ENCODE measurements at places on chromosomes 6 and 20. TPM values are rescaled to one million over a fixed set of nuclear protein-coding genes. Genes with fewer than 3 reads are reported as not detected.

DNA sequence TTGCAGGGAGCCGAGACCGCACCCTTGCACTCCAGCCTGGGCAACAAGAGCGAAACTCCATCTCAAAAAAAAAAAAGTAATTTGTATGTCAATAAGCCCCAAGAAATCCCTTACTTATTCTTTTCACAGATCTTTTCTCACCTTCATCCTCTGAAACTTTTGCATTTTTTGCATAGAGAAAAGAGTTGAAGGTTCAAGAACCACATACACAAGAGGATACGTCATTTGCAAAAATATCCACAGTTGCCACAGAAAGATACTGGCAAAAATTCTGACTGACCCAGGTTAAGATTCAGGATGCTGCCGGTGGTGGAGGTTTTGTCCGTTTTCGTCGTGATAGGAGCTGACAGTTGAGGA lies 94.5 kb downstream of the ZMYND8 start:
- no peak for DNase-seq

DNA sequence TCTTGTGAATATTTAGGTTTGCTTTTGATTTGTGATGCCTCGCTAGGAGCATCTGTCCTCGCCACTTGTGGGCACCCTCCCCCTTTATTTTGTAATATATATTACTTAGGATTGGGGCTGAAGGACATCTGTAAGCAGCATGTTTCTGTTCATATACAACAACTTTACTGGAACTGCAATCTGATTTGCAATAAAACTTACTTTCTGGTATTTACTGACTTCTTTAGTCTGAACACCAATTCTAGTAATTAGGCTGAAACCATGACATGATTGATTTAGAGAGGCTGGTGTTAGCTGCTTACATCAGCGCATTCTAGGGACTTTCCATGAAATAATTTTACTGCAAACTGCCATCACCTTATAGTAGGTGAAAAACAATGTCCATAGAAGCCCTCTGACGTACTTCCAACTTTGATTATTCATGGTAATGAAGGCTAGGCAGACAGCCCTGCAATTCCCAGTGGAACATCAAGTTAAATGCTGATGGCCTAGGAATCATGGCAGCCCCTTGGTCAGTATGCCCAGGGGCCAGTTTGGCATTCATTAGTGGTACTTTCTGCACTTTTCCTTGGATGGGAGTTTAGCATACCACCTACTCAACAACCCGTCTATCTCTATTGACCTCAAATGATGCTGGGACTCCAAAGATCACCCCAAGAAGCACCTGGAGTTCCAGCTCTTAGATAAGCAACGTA lies 132.9 kb upstream of the MCHR2 start:
- DNase-seq = no peak

GRCh38 chr20:8115436-8115835 lies 16.6 kb upstream of the PLCB1 start:
- DNase-seq = no peak

- peak; percentile 41 for DNase-seq
Measured at GRCh38 chr6:25872814-25873213, 1.2 kb downstream of the SLC17A3 start.

DNA sequence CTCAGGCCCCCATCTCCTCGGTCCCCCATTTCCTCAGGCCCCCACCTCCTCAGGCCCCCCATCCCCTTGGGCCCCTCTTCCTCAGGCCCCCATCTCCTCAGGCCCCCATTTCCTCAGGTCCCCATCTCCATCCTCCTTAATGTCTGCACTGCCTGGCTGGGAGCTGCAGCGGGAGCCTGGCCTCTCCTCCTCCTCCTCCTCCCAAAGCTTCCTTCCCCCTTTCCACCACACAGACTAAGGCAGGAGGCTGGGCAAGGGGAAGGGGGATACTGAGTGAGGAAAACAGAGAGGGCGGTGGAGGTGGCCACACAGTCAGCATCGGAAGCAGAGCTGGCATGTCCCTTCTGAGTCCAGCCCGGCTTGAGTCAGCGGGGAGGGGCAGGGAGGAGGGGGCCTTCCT lies 122.6 kb upstream of the RPS6KA2 start:
- DNase-seq = no peak

DNA sequence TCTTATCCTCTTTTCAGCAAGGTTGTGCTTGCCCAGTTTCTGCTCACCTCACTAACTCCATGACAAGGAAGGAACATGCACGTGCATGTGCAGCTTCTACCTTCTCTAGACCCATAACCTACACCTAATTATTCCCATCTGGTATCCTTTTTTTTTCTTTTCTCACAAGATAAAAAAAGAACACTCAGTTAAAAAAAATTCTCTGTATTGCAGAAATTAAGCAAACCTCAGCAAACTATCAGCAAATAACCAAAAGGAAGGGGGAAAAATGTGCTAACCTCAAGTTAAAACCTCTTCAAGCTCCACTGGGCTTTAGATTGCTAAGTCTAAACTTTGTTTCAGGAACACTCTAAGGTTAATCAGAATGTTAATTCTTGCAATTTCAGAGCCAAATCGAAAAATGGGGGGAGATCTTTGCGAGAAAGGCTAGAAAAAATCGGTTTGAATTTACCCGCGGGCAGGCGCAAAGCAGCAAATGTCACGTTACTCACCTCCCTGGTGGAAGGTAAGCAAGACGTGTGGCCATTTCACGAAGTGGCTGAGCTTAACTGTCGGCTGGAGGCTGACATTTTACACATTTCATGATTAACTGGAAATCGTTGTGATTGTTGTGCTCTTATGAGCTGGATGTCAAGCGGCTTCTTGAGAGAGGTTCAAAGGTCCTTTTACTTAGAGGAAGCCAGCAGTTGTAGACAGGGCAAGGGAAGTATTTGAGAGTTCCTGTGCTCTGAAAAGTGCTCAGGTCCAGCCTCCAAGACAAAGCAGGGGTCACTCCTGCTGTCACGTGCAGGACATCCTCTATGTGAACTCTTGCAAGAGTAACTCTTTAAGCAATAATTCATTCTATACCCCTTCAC lies 19.1 kb downstream of the TFAP2B start:
- DNase-seq = no peak

GRCh38 chr6:52788478-52788877 lies 15.1 kb downstream of the GSTA1 start:
- no peak for DNase-seq

GRCh38 chr20:47778398-47779354 lies 6.6 kb downstream of the SULF2 start:
- no peak for DNase-seq

DNA sequence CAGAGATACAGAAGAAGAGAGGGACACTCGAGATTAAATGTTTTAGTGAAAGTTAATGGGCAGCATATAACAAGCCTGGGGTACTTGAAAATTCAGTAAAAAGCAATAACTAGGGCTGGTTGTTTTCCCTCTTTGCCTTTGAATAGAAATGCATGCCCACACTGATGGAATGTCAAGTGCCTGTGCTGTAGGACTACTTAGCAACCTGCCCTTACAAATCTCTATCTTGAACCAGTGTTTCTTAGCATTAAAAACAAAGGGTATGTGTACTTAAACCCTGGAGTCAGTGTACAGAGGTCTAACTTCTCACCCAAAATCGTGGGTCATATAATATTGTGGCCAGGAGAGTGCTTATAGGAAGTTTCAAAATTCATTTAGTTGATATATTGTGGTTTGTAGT lies 37.1 kb downstream of the RNF144B start:
- DNase-seq = no peak

- DNase-seq = no peak
Measured at GRCh38 chr6:18491308-18492045, 104.3 kb downstream of the RNF144B start.

GRCh38 chr6:167113935-167114910 lies 8.7 kb upstream of the CCR6 start:
- no peak for DNase-seq

DNA sequence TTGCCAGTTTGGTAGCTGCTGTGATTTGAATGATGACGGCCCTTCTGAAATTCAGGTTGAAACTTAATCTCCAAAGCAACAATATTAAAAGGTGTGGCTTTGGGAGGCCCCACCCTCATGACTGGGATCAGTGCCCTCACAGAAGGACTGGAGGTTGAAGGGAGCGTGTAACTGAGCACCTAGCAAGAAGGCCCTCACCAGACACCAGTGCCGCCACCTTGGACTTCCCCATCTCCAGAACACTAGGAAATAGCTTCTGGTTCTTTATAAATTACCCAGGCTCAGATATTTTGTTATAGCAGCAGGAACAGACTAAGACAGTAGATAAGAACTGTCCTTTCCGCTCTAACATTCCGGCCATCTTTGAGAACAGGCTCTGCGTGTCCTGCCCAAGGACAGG lies 243.1 kb downstream of the DLL1 start:
- DNase-seq = no peak

- no peak for DNase-seq
Measured at GRCh38 chr20:54026295-54027064, 43.9 kb downstream of the BCAS1 start.

GRCh38 chr6:95815389-95816056 lies 200.3 kb upstream of the FUT9 start:
- no peak for DNase-seq

GRCh38 chr6:133501675-133502270 lies 260.6 kb downstream of the EYA4 start:
- DNase-seq = no peak

- DNase-seq = no peak
Measured at GRCh38 chr6:83062225-83062624, 3.4 kb downstream of the UBE3D start.

DNA sequence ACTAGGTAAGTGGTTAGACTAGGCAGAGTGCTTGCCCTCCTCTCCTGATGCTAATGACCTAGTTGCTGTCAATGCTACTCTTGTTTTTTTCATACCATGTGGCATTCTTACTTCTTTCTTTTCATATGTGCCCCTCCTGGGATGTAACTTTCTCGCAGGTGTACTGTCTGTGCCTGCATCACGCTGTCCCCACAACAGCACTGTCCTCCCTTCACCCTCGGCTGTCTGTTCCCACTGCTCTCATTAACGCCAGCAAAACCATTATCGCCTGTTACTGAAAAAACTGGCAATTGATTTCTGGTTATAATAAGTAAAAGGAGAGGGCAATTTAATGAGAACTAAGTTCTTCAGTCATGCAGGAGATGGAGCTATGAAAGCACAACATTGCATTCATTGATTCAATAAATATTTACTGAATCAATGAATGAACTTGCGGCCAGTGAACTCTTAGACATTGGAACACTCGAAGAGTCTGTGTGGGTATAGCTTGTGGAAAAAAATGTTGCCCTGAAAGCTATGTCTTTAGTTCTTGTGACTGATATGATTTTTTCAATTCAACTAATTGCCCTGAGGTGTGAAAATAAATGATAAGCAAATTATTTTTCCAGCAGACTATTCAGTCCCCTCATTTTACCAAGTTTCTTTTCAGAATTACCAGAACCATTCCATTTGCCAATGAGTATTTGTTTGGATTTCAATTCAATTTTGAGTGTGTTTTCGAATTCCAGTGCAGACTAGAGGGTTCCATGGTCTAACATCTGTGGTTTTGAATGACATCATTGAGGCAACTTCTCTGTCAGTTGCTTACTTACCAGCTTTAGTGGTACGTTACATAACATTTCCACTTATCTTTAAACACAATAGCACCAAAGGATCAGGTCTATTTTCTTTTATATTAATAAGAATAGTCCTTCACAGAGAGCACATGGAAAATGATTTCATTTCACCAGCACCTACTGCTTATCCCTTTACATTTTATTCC lies 2.1 kb downstream of the SLC17A4 start:
- no peak for DNase-seq

GRCh38 chr6:157987788-157988699 lies 6.4 kb downstream of the SYNJ2 start:
- no peak for DNase-seq

DNA sequence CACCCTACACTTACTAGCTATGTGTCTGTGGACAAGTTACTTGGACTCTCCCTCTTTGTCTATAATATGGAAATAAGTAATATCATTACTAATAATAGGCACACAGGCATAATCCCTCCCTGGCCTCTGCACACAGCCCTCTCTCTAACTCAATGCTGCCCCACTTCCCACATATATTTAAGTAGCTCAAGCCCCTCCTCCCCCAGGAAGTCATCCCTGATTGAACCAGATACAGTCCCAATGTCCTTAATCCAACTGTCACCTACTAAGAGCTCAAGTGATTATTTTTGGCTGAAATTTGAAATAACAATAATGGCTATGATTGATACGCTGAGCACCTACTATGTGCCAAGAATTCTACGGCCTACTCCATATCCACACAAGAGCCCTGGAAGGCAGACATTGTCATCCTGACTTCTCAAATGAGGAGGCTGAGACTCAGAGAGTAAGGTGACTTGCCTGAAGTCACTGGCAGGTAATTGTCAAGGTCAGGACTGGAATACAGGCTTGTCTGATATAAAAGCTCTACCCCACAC lies 29.4 kb downstream of the MRPL14 start:
- no peak for DNase-seq

DNA sequence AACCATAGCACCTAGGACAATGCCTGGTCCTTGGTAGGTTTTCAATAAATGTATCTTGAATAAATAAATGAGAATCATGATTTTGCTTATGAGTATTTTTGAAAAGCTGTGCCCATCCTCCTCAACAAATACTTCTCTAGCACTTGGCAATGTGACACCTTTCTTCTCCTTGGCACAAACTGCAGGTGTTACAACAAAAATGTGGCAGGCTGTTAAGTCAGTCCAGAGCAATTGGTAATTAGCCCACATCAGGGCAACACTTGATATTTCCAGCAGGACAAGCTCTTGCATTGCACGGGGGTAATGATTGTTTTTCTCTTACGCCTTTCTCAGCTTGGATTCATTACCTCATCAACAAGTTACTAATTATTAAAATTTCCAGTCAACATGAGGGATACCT lies 31.6 kb upstream of the SNX9 start:
- no peak for DNase-seq

Gene STMND1
- not detected for total RNA-seq

Gene SOD2
- 66.4 TPM for total RNA-seq

Gene CST2
- total RNA-seq = not detected

Gene GNRH2
- total RNA-seq = 1.5 TPM

Gene DOK5
- total RNA-seq = not detected

Gene HSPA12B
- total RNA-seq = not detected

Gene DEFB124
- total RNA-seq = not detected

Gene ZMYND8
- total RNA-seq = 44.3 TPM

Gene CTAGE9
- total RNA-seq = not detected

Gene STX7
- total RNA-seq = 16.4 TPM
